GM03348 (cell line): ENCODE measurements at places on chromosomes 7 and 10.

DNA sequence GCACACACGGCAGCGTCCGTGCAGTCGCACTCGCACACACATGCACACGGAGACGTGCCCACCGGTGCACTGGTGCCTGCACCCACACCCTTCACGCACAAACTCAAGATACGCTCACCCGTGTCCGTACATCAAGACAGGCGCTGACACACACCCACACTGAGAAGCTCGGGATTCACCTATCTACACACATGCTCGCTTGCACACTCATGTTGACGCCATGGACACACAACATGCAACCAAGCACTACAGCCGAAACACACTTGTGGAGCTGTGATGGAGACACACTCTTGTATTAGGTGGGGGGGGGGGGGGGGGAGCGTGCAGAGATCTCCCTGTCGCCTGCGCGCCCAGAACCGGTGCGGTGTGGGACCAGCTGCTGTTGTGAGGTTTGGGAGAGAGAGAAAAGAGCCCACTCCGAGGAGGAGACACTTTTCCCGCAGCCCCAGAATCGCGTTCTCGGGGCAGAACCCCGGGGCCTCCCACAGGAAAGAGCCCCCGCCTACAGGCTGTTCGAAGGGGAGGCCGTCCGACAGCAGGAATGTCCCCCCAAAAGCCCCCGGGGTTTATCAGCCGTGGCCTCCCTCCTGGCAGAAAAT is 605 bp upstream of the NFKB2 start:
- peak; percentile 44 for DNase-seq

DNA sequence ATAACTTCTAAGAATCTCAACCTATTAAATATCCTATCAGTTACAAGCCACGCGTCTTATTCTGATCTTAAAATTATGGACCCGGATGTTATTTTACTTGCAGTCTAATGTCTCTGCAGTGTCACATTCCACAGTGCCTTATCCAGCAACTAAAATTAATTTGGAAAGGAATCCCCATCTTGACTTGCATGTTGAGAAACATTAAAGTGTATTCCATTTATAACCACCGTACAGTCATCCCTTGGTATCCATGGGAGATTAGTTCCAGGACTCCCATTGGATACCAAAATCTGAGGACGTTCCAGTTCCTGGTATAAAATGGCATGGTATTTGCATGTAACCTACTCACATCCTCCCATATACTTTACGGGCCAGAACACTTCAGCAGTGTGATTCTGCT is 194.7 kb downstream of the ARHGAP21 start:
- DNase-seq = no peak

- no peak for DNase-seq
These were observed 92.5 kb downstream of the TCERG1L start for GRCh38 chr10:131218811-131219583.

DNA sequence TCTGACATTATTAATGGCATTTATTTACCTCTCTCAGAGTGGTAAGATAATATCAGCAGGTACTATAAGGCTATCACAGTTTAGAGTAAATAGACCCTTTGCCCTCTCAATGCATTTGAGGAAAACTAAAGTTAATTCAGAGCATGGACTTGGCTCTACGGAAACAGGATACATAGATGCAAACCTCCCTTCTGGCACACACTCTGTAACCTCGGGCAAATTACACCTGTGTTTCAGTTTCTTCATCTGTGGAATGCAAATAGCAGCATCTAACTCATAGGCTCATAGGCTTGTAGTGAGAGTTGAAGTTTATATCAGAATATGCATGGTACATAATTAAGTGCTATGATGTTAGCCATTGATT is 5.6 kb downstream of the RAPGEF5 start:
- DNase-seq = no peak

GRCh38 chr10:77620731-77621130 is 16.9 kb downstream of the KCNMA1 start:
- DNase-seq = no peak

GRCh38 chr7:22884911-22885788 is 62.5 kb upstream of the TOMM7 start:
- no peak for DNase-seq

DNA sequence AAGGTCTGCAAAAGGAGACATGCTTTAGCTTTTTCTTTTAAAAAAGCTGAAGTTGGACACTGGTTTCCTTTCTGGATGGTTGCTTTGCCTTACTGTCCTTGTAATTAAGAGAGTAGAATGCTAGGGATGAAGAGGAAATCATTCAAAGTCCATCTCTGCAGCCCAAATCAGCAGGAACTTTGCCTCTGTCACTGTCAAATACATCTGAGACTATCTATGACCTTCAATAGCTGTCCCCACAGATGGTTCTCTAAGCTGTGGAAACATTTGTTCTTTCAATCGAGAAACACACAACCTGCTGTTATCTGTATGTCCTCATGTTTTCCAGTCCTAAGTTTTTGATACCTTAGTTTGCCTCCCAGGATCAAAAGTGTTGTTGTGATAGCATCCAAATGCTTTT is 117.5 kb downstream of the SORBS1 start:
- no peak for DNase-seq

- DNase-seq = no peak
These were observed 386 bp upstream of the EIF4EBP2 start for GRCh38 chr10:70403483-70404035.

DNA sequence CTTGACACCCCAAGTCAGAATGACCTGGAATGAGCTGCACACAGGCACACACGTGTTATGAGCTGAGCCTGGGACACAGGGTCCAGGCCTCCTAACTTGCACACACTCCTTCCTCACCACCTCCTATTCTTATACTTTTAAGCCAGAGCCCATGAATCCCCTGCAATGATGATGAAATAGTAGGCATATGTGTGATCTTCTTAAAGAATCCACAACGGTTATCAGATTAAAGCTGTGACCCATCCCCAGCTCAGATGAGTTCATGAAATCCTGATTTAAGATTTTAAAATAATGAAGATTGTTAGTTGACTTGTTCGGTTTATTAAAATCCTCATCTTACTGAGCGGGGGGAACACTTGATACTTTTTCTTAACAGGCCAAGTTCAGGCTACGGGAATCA is 38.6 kb downstream of the PITRM1 start:
- no peak for DNase-seq

DNA sequence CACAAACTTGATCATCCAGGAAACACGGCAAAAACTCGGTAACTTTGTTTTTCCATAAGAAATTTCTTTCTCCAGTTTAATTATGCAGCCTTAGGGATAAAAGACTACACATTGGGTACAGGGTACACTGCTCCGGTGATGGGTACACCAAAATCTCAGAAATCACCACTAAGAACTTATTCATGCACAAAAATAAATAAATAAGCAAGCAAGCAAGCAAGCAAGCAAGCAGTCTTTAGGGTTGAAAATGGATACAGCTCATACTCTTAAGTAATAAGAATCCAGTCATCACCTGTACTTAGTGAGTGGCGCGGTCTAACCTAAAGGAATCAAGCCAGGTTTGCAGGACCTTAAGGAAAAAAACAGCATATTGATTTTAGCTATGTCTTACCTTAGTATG is 30.0 kb downstream of the MCM10 start:
- DNase-seq = no peak

DNA sequence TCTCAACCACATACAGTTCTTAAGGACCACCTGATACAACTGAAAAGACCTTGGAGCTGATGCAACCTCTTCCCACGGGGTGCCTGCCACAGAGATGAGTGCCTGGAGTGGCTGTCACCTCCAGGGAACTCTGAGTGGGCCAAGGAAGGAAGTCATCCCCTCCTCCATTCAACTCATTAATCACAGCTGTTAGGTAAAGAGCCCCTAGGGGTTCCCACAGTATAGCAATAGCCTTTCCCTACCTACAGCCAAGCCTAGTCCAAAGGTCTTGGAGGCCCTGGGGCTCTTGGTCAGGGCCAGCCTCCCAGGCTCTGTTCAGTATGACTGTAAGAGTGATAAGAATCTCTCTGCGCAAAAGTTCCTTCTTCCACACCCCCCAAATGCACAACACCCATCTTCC is 70.4 kb upstream of the NFE2L3 start:
- DNase-seq = no peak

DNA sequence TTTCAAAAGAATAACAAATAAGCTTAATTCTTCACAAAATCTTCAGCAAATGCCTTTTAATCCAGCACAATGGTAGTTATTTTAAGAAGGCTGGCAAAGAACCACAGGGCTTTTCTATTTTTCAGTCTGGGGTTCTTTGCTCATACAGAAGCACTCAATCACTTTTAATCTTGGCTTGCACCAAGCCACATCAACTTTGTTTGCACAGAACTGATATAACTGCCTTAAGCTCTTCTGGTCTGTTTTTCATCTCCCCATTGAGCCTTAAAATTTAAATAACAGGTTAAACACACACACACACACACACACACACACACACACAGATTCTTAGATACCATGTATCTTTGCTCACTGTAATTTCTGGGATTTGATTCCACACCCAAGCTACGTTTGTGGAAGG is 377.0 kb downstream of the GATA3 start:
- DNase-seq = no peak

DNA sequence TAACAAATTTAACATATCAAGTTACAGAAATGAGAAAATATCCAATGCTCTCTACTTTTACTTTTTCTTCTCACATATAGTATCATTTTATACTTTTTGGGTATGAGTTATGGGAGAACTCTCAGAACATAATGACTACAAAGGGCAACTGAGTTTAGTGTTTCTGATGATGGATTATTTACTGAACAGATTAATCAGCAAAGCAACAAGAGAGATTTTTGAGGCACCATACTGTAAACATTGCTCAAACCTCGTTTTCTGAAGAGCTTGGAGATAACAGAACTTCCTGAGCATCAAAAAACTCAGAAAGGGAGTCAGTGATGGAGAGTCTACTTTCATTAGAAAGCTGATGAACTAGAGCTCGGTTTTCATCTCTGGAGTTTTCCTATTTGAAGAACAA is 84.8 kb upstream of the GSDME start:
- no peak for DNase-seq

DNA sequence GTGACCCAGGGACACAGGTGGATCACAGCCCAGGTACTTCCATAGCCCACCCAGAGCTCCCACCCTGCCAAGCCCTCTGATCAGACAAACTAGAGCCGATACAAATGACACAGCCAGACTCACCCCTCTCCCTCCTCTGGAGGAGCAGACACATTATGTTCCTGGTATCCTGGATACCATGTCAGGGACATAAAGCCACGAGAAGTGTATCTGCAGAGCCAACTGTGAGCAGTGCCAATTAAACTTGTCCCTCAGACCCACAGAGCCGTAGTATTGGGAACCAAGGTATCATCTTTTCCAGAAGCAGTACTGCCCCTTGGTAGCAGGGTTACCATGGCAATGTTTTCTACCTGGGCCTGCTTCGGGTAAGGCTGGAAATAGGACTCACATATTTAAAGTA is 47.3 kb upstream of the CPXM2 start:
- DNase-seq = no peak

- peak; percentile 41 for DNase-seq
These were observed 281.8 kb downstream of the KCNMA1 start for GRCh38 chr10:77355844-77356243.

- peak; percentile 50 for DNase-seq
These were observed 39.5 kb downstream of the TSPAN14 start for GRCh38 chr10:80493522-80494051.

GRCh38 chr10:71075086-71075758 is 137.1 kb upstream of the UNC5B start:
- no peak for DNase-seq

DNA sequence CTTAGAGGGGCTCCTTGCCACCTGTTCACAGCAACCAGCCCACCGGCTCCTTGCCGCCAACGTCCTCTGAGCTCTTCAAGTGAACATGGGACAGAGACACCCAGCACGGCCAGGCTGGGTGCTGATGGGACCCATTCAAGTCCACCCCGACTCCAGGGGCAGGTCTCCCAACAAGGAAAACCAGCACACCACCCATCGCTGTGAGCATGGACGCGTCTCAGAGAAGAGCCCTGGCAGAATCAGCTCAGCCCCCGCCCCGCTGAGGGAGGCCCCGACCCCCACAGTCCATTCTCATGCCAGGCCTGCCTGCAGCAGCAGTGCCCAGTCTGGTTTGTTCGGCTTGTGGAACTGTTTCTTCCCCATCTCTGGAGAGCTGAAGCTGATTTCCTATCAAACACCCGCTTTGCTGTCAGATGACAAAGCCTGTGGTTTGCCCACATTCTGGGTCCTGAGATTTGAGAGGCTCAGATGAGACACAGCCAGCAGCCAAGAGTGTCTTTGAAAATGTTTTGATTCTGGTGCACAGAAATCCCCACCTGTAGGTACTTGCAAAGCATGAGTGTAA is 216.6 kb downstream of the ZMYND11 start:
- DNase-seq = no peak

GRCh38 chr7:18577096-18577771 is 81.7 kb downstream of the HDAC9 start:
- no peak for DNase-seq

DNA sequence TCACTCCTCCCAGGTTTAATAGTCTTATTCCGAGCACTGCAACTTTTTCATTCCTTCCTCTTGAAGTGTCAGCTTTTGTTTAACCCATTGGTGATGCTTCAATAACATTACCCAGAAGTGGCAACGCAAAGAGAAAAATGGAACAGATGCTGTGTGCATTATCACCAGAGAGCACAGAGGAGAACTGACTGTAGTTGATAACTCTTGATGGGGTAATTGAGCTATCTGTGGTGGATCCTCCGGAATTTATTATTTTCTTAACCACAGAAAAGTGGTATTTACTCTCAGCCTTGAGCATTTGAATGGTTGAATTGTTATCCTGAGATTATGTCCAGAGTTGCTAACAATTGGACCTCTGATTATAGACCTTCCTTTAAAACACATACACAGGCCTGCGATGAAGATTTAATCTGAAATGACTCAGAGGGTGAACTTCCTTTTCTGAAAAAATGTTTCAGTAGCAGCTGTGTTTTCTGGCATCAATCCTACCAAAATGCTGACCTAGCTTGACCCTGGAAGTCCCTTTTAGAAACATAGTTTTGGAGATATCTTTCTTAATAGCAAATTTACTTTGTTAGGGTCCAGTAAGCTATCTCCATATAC is 1584.4 kb upstream of the LRRTM3 start:
- DNase-seq = no peak

DNA sequence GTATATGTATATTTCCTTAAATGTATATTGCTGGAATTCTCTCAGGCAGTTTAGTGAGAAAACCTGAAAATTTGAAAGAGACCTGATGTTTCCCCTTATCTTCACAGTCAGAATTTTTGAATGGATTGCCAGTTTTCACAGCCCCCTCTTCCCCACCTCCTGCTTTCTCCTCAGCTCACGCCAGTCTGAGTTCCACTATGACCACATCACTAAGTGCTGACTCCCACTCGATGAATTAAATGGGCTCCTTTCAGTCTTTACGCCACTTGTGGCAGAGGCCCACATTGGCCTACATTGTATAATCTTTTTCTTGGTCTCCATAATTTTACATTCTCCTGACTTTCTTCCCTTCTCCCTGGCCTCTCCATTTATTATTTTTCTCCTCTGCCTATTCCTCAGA is 3.1 kb upstream of the CLEC5A start:
- DNase-seq = no peak

GRCh38 chr7:80860554-80860953 is 58.3 kb downstream of the SEMA3C start:
- DNase-seq = no peak

DNA sequence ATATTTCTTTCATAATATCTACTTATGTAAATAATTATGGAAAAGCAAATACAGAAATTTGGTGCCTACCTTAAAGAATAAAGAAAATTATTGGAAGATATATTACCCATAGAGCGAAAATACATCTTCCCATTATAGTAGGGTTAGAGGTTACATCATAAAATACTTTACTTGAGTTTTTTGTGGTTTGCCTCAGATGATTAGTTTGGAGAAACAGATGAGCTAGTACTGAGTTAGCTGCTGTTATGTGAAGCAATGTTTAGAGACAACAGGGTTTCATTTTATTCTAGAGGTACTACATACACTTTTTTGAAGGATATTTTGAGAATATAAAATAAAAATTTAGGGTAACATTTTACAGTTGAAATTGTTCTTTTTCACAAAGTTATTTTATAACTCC is 2.9 kb upstream of the MLLT10 start:
- no peak for DNase-seq
